ENCODE measurements at places on chromosomes 5 and 9. TPM values are rescaled to one million over a fixed set of nuclear protein-coding genes. Genes with fewer than 3 reads are reported as not detected.

The PRELID1 gene
- polyA plus RNA-seq: 141 TPM

The PSAT1 gene
- 25.2 TPM for polyA plus RNA-seq

The TRMO gene
- 12.7 TPM for polyA plus RNA-seq

The SLC4A9 gene
- polyA plus RNA-seq: 51.1 TPM

The QRFP gene
- polyA plus RNA-seq: 0.37 TPM

The GFI1B gene
- polyA plus RNA-seq: 0.63 TPM

The PGM5 gene
- 67.1 TPM for polyA plus RNA-seq

The TMEM167A gene
- polyA plus RNA-seq: 99.7 TPM

The WWC1 gene
- 7.6 TPM for polyA plus RNA-seq

The VLDLR gene
- 36.7 TPM for polyA plus RNA-seq

The ROR2 gene
- 20.2 TPM for polyA plus RNA-seq

The IFNA21 gene
- polyA plus RNA-seq: not detected

The SLC34A1 gene
- polyA plus RNA-seq: 178 TPM

The SDHA gene
- polyA plus RNA-seq: 151 TPM

The ZNF883 gene
- polyA plus RNA-seq: 9.1 TPM
